ENCODE measurements at places on chromosomes 2 and 18.

DNA sequence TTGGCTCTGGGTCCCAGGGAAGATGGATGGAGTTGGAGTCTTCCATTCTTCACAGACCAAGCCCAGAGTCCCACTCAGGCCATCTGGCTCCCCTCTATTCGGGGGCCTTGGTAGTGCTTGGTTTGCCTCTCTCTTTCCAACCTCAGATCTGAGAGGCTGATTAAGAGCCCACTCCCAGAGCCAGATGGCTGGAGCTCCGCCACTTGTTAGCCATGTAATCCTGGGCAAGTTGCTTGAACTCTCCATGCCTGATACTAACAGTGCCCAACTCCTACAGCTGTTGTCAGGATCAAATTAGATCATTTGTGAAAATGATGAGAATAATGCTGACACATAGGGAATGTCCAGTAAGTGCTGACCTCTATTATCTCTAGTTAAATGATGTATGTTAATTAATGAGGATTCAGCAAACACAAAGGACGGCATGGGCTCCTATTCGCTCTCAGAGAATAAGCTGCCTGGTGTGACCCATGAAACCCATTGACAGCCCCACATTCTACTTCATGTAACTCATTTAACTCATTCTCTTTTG is 46.6 kb upstream of the SLC14A1 start:
- no peak for DNase-seq

- no peak for DNase-seq
Measured at GRCh38 chr2:85231952-85232351, 95.8 kb downstream of the TGOLN2 start.

DNA sequence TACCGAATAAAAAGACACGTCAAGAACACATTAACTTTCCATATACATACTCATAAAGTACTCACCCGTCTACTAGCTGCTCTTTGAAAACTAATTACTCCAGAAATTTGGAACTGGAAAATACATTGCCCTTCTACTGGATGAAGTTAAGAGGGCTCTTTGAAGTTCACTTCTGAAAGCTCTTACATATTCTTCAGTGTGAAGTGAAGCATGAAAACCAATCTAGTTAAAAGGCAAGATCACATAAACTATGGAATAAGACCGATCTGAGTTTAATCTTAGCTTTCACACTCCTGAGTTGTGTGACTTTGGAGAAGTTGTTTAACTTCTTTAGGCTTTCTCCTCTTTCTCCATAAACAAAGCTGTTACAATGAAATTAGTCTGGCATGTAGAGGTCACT is 38.5 kb downstream of the REV1 start:
- DNase-seq = no peak

DNA sequence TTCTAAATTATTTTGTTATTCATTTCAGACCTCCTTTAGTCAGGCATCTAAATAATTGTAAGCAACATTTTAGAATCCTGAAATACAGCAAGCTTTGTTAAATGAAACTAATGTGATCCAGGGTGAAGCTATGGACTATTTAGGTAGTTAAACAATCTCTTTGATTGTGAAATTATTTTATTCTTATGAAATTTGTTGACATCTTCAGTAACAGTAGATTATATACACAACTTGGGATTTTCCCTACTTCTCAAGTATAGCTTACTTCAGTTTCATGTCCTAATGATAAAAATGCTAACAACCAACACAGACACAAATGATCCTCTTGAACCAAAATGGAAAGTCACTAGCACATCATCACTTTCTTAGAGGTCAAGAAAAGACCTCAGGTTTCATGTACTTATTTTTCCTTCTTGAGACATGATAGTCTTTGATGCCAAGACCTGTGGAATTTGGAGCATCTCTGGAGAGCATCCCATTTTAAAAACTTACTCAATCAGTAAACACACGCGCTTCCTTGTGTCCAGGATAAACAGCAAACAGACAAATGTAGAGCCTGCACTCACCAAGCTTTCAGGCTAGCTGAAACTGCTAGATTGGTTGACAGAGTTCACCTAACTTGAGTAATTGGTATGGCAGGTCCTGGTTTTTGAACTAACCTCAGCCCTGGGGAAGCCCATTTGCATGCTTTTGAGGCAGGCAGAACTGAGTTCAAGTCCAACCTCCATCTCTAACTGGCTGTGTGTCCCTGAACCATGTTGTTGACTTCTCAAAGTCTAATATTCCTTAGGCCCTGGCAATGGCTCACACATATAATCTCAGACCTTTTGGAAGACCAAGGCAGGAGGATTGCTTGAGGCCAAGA is 47.8 kb downstream of the KCTD18 start:
- DNase-seq = no peak

GRCh38 chr2:181517685-181518301 is 60.6 kb downstream of the ITGA4 start:
- no peak for DNase-seq

DNA sequence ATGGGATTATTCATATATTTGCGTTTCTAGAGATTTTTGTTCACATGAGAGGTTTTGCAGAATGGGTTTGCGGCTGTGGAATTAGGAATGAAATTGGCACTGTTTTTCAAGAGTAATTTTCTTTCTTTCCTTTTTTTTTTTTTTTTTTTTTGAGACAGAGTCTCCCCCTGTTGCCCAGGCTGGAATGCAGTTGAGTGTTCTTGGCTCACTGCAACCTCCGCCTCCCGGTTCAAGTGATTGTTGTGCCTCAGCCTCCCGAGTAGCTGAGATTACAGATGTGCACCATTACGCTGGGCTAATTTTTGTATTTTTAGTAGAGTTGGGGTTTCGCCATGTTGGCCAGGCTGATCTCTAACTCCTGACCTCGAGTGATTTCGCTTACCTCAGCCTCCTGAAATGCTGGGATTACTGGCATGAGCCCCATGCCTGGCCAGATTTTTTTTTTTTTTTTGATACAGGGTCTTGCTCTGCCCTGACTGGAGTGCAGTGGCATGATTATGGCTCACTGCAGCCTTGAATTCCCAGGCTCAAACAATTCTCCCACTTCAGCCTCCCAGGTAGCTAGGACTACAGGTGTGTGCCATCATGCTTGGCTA is 65.3 kb downstream of the MIB1 start:
- DNase-seq = no peak

GRCh38 chr2:20752293-20752692 is 70.6 kb downstream of the LDAH start:
- no peak for DNase-seq

DNA sequence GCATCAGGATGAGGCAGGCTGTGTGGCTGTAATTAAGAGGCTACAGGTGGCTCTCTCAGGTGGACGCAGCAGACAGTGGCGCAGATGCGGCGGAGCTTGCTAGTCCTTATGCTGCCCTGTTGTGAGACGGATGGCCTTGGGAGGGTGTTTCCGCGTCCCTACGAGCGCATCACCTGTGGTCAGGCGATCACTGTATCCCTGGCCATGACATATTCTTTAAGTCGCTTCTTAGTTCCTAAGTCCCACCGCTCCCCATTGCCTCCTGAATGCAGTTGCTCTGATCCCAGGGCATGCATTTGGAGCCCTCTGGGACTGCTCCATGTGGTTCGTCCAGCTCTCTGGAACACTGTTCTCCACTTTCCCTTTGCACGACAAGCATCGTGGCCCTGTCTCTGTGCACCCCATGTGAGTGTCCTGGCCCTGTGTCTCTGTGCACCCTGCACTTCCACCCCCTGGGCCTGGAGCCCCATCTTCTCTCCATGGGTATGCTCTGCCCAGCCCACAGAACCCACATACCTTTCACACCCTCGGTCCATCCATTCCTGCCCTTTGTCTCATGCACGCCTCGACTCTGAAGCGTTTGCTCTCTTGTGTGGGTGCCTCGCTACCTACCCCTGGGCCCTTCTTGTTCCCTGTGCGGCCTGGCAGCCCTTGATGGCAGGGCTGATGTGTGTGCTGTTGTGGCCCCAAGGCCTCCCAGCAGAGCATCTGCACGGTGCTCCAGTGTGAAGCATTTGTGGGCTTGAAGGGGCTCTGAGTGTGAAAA is 74.4 kb downstream of the SH3RF3 start:
- DNase-seq = no peak

GRCh38 chr2:32375228-32375892 is 18.5 kb downstream of the BIRC6 start:
- DNase-seq = no peak

Measured in kidney capillary endothelial cell (primary cell).